Stimulated activated CD8-positive, alpha-beta memory T cell treated with anti-CD3 and anti-CD28 coated beads, Interleukin-12 subunit alpha, Interleukin-12 subunit beta, amount 100 ng/mL, for 4 hours (primary cell): ENCODE measurements at places on chromosomes 11 and 22.

- no peak for DNase-seq
These were observed 53.9 kb downstream of the FLI1 start for GRCh38 chr11:128747728-128748148.

- DNase-seq = no peak
These were observed 2.3 kb downstream of the C1QTNF5 start for GRCh38 chr11:119338318-119338890.

- no peak for DNase-seq
These were observed 38.2 kb downstream of the TOM1 start for GRCh38 chr22:35337932-35338331.

- DNase-seq = no peak
These were observed 58.0 kb upstream of the PLET1 start for GRCh38 chr11:112318661-112319060.

GRCh38 chr22:31496735-31497146 is 405 bp downstream of the SFI1 start:
- DNase-seq = peak; percentile 22

DNA sequence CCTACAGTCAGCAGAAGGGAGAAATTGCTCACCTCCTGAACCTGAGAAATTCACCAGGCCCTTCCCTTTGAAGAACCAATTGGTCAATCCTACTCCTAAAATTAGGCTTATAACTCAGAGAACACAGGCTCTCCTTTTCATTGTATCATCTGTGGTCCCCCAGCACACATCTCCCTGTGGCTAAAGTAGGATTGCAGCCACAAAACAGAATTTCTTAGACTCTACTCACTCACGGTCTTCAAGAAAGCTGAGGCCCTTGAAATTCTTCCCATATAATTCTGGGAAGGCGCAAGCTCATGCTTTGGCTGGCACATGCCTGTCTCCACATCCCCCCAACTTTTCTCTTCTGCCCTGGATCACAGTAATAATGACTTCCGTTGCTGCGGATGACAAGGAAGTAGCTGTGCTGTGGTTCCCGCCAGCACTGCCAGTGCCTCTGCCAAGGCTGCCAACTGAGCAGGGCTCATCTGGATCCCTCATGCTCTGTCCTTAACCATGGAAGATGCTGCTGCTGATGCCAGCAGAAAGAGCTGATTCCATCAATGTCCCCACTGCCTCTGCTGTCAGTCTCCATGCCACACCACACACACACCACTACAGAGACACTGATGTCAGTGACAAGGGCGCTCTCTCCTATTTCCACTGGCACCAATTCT is 200.6 kb upstream of the POU2AF2 start:
- no peak for DNase-seq

GRCh38 chr11:75161506-75162095 is 10.7 kb downstream of the SLCO2B1 start:
- no peak for DNase-seq

DNA sequence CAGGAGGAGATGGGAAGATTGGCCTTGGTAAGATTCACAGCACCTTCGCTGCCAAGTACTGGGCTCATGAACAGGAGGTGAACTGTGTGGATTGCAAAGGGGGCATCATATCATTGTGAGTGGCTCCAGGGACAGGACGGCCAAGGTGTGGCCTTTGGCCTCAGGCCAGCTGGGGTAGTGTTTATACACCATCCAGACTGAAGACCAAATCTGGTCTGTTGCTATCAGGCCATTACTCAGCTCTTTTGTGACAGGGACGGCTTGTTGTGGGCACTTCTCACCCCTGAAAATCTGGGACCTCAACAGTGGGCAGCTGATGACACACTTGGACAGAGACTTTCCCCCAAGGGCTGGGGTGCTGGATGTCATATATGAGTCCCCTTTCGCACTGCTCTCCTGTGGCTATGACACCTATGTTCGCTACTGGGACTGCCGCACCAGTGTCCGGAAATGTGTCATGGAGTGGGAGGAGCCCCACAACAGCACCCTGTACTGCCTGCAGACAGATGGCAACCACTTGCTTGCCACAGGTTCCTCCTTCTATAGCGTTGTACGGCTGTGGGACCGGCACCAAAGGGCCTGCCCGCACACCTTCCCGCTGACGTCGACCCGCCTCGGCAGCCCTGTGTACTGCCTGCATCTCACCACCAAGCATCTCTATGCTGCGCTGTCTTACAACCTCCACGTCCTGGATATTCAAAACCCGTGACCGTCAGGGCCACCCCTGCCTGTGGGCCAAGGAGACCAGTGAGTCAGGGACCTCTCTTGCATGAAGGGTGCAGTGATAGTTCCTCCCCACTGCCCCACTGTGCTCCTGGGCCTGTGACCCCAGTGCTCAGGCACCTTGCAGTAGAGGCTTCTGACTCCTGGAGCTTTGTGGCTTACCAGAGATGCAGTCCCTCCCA is 83.6 kb downstream of the BCR start:
- peak; percentile 57 for DNase-seq

DNA sequence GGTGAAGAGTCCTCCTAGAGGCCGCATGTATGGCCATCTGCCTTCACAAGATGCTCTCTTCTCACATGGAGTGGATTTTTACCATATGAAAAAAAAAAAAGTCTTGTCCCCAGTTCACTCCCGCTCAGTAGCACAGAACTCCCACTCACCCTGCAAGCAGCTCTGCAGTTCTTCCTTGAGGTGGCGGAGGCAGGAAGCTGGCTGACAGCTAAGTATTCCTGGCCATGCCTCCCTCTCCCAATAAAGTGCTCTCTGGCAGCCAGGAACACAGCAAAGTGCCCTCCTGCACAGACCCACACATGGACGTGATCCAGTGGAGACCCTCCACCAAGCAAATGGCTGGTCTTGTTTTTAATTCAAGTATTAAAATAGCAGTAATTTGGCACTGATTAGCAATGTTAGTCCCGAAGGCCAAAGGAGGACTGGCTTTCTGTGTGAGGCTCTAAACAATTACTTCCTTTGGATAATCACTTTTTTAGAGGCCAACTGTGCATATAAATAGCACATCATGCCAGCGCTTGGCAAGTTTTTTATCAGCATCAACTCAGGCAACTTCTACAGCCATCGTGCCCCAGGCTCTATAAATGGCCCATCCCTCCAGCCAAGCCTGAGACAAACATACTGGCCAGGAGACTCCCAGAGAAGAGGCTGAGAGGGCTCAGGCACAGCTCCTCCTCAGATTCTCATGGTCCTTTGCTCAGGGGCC is 413.6 kb downstream of the OPCML start:
- DNase-seq = no peak

GRCh38 chr11:85040166-85040565 is 587.0 kb downstream of the DLG2 start:
- no peak for DNase-seq

- no peak for DNase-seq
These were observed 32.9 kb downstream of the SIK2 start for GRCh38 chr11:111634981-111635705.

GRCh38 chr22:23218053-23218866 is 38.0 kb downstream of the BCR start:
- no peak for DNase-seq

DNA sequence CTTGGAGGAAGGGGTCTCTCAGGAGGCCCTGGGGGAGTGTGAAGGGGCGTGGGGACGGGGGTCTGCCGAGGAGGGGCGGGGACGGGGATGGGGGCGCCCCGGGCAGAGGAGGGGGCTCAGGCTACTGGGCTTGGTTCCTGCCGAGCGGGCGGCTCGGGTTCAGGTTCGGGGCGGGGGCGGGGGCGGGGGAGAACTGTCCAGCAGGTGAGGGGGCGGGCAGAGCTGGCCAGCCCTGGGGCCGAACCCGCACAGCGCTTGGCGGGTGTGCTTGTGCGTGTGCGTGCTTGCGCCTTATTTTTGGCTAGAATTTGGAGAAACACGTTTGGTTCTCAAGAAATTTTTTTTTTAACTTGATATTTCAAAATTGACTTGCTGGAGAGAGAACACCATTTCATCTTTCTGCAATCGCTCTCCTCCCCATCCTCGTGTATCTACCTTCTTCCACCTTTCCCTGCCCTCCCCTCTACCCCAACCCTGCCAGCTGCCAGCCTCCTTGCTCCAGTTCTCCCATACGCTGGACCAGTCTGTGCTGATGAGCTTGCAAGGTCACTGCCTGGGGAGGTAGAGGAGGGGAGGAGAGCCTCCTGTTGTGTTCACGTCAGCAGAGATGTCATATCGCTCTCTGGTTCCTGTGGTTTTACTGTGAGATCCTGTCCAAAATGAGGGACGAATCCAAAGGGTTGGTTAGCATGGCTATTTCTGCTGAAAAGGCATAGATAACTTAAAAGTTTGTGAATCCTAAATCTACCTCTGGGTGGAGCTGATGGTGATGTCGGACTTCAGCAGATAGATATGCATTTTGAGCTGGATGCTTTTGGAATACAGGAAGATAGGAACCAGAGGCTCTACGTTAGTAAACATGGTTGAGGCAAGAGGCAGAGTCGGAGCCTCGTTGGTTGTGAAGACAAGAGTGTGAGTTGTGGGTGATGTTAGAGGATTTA is 668 bp downstream of the MADD start:
- DNase-seq = no peak

DNA sequence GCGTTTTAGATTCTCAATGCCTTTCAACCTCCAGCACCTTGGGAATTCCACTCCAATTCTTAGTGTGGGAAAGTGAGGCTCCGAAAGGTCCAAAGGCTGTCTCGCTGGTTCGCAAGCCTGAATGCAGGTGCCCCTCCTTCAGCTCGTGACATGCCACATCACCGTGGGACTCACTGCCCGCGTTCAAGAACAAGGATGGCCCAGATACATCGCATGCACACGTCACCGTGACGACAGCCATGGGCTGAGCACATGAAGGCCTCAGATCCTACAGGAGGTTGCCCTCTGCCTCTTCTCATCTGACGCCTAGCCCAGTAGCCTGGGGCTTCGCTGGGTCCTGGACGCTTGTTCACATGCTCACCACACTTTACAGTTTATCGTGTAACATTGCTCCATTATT is 4.4 kb upstream of the LINC01488 start:
- no peak for DNase-seq

GRCh38 chr11:86741484-86741835 is 58.9 kb upstream of the PRSS23 start:
- DNase-seq = no peak

GRCh38 chr11:114263513-114264170 is 32.6 kb upstream of the NNMT start:
- no peak for DNase-seq

GRCh38 chr11:33863418-33864172 is 28.3 kb downstream of the LMO2 start:
- no peak for DNase-seq

- DNase-seq = no peak
These were observed 46.5 kb upstream of the FIBIN start for GRCh38 chr11:26947379-26947844.

DNA sequence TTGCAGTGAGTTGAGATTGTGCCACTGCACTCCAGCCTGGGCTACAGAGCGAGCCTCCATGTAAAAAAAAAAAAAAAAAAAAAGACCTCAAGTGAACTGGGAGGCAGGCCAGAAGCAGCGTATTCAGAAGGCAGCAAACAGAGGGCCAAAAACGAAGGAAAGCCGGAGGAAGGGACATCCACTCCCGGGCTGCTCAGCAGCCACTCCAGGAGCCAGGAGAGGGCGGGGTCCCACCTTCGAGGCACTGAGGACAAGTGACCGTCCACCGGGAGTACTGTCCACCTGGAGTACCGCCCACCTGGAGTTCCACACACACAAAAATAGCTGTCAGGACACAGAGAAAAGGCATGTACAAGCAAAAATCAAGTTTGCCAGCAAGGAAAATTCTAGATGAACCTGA is 5.5 kb downstream of the TOLLIP start:
- no peak for DNase-seq

GRCh38 chr11:69637941-69638871 is 2.8 kb upstream of the CCND1 start:
- no peak for DNase-seq

DNA sequence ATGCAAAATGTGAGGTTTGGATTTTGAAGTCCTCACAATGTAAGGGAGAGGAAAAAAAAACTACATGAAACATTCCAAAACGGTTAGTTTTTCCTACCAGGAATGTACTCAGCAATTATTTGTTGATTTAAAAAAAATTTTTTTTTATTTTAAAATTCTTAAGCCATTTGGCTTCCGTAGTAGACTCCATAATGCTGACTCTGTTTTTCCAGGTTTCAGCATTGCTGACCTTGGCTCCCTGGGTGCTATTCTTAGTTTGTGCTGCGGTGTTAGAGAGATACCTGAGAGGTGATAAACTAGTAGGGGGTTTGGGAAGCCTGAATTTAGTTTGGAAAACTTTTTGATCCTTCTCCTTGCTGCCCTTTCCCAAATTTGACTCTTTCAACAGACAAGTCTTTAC is 10.6 kb downstream of the STT3A start:
- DNase-seq = no peak
